ENCODE measurements at places on chromosomes 16 and 17.
A peak's percentile ranks its signal among the peaks of the same experiment; 100 is the strongest.

GRCh38 chr17:68248199-68248825 is 469 bp downstream of the AMZ2 start:
- DNase-seq = no peak

DNA sequence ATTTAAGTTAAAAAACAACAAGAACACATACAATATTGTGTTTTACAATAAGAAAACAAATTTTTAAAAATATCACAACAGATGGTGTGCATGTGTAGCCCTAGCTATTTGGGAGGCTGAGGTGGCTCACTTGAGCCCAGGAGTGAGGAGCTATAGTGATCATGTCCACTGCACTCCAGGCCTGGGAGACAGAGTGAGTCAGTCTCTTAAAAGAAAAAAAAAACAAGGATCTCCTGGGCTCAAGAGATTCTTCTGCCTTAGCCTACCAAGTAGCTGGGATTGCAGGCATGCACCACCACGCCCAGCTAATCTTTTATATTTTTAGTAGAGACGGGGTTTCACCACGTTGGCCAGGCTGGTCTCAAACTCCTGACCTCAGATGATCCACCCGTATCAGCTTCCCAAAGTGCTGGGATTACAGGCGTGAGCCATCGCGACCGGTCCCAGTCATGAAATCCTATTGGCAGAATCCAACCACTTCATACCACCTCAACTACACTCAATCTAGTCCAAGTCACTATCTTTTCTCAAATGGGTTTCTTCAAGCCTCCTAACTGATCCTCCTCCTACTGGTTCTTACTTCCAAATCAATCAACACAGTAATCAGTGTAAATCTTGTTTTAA is 55.0 kb downstream of the STH start:
- DNase-seq = no peak

DNA sequence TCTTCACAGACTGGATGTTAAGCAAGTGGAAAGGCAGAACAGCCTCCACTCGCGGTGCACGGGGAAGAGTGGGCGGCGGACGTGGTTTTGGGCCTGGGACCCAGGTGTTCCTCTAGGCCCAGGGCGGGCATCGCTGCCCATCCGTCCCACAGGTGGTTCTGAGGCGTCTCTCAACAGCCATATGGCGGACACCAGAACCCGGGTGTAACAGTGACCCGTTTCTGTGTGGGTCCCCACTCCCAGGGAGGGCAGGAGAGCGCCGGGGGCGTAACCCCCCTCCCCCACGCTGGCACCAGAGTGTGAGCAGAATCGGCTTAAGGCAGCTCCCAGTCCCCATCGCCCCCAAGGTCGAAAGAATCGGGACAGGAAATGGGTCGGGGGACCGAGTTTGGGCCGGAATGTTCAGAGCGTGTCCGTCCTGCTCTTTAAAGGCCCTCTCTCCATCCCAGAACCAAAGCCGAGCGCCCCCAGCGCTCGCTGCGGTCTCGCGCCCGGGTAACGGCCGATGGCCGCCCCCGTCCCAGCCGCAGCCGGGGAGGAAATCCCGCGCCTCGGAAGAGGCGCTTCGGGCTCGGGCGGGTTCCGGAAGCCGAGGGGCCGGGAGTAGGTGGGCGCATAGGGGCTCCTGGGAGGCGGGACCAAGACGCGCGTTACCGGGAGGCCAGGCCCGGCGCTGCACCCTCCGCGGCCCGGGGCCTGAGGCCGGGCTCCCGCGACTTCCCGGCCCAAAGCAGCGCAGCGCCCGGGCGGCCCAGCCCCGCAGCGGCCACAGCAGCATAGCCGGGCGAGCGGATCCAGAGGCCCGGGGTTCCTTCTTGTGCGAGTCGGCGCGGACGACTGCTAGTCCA is at the start of gene TK2:
TSS of gene TK2 (minus strand) at position 839 of the 848 bp plus-strand sequence. CDS start at position 778, 61 bp downstream.
- peak; percentile 54 for DNase-seq

GRCh38 chr17:199191-199604 is 17.7 kb upstream of the DOC2B start:
- DNase-seq = no peak

DNA sequence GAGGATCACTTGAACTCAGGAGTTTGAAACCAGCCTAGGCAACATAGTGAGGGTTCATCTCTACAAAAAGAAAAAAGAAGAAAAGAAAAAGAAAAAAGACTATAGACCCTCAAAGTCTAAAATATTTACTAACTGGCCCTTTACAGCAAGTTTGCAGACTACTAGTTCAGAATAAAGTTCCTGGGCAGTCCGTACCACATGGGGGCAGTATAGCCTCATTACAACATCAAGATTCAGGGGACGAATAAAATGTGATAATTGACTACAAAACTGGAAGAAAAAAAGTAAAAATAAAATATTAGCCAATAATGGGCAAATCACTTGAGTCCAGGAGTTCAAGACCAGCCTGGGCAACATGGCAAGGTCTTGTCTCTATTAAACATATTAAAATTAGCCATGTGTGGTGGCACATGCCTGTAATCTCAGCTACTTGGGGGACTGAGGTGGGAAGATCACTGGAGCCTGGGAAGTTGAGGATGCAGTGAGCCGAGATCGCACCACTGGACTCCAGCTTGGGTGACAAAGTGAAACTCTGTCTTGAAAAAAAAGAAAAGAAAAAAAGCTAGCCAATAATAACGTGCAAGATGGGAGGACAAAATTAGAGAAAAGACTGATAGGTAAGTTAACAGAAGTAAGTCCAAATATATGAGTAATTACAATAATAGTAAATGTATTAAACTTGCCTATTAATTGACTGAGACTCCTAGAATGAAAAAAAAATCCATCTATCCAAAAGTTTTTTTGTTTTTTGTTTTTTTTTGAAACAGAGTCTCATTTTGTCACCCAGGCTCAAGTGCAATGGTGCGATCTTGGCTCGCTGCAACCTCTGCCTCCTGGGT is 129.4 kb upstream of the SEC14L1 start:
- no peak for DNase-seq

GRCh38 chr16:17343728-17344127 is 127.0 kb downstream of the XYLT1 start:
- no peak for DNase-seq
